ENCODE measurements at places on chromosomes 16 and 17.

DNA sequence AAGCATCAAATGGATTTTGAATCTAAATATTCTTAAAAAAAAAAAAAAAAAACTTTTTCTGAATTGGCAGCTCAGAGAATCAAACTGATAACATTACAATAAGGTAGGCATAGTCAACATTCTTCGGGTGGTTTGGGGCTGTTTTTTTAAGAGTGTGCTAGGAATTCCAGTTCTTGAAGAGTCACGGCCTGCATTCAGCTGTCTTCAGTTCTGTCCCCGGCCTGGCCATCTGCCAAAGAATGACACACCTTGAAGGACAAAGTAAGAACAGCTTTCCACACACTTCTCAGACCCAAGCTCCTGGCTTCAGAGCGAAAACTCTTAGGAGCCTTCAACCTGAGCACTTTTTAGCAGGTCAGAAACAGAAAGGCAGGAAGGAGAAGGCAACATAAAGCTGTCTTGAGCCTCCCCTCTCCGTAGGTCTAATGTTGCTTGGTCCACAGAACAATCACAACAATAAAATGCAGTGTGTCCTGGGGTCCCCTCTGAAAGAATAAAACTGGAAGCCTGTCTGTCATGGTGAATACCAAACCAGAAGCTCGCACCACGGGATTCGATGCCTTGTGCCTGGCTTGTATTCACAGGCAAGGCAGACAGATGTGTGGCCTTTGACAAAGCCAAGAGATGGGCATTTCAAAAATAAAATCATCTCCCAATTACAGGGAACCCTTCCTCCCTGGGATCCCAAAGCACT is 524.4 kb upstream of the ZFHX3 start:
- DNase-seq = no peak

DNA sequence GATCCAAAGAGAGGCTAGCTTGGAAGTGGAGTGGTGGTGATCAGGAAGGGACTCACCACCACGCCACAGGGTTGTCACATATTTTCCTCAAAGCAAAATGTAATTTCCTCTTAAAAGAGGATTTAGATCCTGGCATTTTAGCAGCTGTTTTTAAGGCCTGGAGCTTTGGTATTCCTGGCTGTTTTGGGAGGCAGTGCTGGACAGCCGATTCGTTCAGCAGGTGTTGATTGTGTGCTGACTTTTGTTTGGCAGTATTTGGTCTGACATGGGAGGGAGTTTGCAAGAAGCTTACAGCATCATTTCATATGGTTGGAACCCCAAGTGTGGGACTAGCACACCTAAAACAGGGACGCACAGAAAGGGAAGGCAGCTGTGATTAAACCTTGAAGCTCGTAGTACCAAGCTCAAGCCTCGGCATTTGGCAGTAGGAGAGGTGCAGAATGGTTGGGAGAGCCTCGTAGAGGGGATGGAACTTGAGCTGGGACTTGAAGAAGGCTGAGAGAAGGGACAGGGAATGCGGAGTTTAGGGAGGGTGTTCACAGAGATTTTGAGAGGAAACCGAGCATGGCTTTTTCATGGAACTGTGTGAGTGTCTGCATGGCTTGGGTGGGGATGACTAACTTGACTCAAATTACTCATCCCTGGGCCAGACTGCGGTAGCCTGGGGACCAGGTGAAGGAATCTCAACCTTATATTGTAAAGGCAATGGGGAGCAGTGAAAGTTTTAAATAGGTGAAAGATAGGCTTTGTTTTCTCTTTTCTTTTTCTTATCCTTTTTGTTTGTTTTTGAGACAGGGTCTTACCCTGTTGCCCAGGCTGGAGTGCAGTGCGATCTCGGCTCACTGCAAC is 52.3 kb downstream of the RPTOR start:
- DNase-seq = no peak

DNA sequence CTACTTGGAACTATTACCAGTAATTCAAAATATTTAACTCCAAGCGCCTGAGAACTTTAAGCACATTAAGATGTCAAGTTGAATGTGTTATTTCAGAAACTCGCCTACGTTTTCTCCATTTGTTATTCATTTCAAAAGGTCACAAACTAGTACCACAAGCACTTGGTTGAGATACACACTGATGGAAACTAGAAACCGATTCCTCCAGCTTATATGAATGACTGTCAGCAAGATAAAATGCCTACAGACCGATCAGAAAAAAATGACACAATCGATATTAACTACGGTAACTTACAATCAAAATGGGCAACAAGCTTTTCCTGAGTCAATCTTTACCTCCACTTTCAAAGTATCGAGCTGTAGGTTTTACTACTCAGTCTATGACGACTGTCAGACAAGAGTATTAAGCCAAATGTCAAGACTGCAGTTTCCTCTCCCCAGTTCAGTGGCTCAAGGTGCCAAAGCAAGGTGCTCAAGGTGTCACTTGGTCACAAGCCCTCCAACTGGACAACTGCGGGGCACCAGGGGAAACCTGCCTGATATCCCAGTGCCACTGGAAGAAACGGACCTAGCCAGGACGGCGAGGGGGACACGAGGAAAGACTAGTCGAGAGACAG is 678 bp downstream of the SRP68 start:
- no peak for DNase-seq

DNA sequence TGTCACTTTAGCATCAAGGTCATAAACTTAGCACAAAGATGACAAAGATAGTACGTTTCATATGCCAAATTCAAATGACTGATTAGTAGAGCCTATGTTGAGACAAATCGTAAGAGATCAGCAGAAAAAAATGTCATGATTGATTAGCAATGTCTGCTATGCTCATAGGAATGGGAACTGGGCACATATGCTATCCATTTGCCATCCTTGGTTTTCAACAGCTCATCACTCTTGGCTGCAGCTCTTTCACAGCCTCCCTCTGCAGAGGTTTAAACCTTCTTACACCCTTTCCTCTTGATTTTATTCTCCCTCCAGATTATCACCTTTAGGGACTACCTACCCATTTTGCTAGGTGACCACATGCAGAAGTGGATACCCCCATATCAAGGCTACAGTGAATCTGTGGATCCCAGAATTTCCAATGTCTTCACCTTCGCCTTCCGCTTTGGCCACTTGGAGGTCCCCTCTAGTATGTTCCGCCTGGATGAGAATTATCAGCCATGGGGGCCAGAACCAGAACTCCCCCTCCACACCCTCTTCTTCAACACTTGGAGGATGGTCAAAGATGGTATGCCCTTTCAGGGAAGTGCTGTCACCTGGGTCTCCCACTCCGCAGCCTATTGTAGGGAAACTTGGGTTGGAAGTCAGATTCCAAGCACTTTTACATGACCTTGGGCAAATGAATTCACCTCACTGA is 16.2 kb downstream of the MPO start:
- DNase-seq = no peak

DNA sequence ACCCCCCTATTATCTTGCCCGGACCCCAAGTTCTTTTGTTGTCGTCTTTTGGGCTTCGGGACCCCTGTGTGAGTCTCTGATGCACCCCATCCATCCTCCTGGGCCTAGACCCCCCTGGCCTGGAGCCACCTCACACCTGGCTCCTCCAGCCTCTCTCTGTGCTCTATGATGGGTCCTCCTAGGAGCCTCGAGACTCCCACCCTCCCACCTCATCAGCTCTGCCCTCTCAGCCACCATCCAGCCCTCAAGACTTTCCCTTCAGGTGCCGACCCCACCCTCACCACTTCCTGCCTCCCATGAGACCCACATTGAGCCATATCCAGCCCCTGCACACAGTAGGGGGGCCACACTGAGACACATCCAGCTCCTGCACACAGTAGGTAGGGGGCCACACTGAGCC is 8.7 kb upstream of the ATP2A3 start:
- no peak for DNase-seq

- no peak for DNase-seq
Observed at GRCh38 chr17:70869402-70870085, 700.2 kb downstream of the KCNJ2 start.

- DNase-seq = no peak
Observed at GRCh38 chr17:61240851-61241468, 158.7 kb upstream of the TBX2 start.

GRCh38 chr16:9079430-9079812 is 12.0 kb upstream of the HAPSTR1 start:
- no peak for DNase-seq

- no peak for DNase-seq
Observed at GRCh38 chr16:7571366-7571765, 238.7 kb downstream of the RBFOX1 start.

- DNase-seq = no peak
Observed at GRCh38 chr16:88826070-88826840, 14.5 kb upstream of the APRT start.

DNA sequence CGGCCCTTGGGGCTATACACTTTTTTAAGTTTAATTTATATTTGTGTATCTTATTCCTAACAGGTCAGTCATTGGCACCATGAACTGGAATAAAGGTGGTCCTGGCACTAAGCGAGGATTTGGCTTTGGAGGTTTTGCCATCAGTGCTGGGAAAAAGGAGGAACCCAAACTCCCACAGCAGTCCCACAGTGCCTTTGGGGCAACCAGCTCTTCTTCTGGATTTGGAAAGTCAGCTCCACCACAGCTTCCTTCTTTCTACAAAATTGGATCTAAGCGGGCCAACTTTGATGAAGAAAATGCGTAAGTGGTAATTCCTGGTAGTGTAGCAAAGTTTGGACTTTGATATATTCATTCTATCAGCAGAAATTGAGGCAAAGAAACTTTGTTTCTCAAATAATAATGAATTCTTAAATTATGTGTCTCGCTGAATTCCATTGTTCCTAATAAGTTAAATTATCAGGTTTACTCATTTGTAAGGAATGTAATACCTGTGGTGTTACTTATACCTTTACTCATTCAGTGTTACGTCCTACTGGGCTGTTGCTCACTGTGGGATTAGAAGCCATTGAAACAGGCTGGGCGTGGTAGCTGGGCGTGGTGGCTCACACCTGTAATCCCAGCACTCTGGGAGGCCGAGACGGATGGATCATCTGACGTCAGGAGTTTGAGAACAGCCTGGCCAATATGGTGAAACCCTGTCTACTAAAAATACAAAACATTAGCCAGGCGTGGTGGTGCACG is 13.2 kb downstream of the DDX42 start:
- DNase-seq = no peak

DNA sequence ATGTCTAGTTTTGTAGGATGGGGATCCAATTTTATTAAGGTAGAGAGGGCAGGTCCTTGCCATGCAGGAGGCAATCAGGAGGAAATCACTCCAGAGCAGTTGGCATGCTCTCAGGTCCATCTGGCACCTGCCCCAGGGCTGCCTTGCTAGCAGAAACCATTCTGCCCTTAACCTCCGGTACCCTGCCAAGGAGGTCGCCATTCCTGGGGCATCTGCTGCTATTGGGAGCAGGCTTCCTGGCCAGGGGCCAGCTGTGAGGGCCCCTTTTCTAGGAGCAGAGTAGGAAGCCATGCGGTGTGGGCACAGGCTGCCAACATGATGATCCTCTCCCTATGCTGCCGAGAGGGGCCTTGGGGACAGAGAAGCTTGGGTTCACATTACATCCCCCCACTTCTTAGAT is 47.6 kb upstream of the MGAT5B start:
- DNase-seq = peak; percentile 73

GRCh38 chr17:28878981-28879380 is 18.6 kb downstream of the FLOT2 start:
- DNase-seq = no peak

GRCh38 chr16:84266451-84266850 is 26.6 kb upstream of the KCNG4 start:
- no peak for DNase-seq

- no peak for DNase-seq
Observed at GRCh38 chr16:22353191-22353919, 21.1 kb downstream of the CDR2 start.

DNA sequence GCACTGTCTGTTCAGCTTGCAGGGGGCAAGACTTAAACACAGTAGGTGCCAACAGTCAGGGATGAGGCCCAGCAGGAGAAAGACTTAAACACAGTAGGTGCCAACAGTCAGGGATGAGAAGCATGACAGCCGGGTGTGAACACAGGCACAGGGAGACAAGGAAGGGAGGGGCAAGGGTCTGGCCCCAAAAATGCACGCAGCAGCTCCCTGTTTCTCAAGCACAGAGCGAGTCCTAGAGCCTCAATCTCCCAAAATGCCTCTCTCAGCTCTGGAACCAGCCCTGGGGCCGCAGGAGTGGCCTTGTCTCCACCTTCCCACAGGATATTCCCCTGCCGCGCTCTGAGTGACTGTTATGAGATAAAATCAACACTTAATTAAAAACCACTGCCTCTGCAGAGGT is 66.4 kb downstream of the DYNLRB2 start:
- no peak for DNase-seq

- no peak for DNase-seq
Observed at GRCh38 chr16:8548166-8548565, 42.1 kb downstream of the TMEM114 start.

- no peak for DNase-seq
Observed at GRCh38 chr17:303168-303567, 49.4 kb downstream of the RPH3AL start.

DNA sequence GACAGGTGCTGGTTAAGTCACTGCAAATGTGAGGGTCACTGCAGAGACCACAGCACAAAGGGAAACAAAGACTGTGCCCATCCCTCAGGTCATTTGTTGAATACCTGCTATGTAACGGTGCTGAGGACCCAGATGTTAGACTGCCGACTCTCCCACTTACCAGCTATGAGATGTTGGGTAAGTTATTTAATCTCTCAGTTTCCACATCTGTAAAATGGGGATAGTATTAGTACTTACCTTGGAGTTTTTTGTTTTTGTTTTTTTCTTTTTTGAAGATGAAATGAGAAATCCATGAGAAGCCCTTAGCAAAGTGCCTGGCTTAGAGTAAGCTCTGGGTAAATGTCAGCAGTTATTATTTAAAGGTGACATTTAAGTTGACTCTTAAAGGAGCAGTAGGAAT is 50.5 kb upstream of the PMFBP1 start:
- no peak for DNase-seq

- DNase-seq = no peak
Observed at GRCh38 chr17:32731556-32732295, 145.2 kb downstream of the MYO1D start.

DNA sequence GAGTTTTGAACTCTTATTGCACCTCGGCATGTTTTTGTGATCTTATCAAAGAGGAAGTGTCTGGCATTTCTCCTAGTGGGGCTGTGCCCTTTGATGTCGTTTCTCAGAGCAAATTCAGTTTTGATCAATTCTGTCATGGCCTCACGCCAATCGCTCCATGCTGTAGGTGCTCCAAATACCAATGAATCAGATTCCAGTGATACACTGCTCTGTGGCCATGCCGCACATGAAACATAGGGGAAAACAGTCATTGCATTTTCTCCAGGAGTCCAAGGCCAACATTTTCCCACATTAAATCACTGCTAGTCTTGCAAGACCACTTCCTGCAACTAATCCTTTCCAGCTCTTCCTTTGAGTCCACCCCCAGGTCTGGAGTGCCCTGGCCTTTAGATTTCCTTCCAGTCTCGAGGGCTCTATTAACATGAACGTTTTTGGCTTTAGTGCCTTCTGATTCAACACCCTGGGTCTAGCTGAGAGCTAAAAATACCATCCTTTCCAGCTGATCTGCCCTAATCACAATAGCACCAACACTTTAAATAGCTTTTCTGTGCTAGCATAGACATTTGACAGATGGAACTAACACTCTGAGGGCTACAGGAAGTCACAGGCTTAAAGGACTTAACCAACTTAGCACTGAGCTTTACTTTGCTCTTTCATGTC is 18.2 kb upstream of the RASL10B start:
- no peak for DNase-seq

All from NCI-H2081 treated with DMSO at 0.1 percent for 48 hours (cell line).